ENCODE measurements at places on chromosomes 16 and 17. TPM values are rescaled to one million over a fixed set of nuclear protein-coding genes. Genes with fewer than 3 reads are reported as not detected.
A peak's percentile ranks its signal among the peaks of the same experiment; 100 is the strongest.

Gene CIAPIN1
- total RNA-seq, result 53.8 TPM

Gene TBC1D3C
- total RNA-seq, result not detected

DNA sequence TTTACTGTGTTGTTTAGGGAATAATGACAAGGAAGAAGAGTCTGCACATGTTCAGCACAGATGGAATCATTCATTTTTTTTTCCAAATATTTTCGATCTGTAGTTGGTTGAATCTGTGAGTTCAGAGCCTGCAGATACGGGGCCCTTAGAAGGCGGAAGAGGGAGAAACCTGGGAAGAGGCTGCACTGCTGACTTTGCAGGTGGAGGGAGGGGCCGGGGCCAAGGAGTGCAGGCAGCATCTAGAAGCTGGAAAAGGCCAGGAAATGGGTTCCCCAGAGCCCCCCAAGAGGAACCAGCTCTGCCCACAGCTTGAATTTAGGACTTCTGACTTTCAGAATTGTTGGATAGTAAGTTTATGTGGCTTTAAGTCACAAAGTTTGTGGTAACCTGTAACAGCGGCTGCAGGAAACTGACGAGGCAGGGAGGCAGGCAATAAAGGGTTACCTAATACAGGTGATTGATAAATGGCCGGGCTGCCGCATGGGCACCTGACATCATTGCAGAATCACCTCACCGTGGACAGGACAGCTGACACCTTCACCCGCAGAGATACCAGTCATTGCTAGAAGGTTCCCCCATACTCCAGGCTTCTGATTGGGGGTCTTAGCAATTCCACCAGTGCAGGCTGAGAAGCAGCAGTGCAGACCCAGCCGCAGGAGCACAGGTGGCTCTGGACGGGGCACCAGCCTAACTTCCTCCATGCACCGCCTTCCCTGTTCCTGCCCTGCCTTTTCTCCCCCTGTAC is 181.3 kb downstream of the IRF8 start:
- no peak overlapping the region for H3K4me3 ChIP-seq
- no peaks in the 10 kb centered on the region for H3K36me3 ChIP-seq
- H3K4me1 ChIP-seq, result no peaks in the 10 kb centered on the region
- no peak overlapping the region for H3K27ac ChIP-seq

- H3K36me3 ChIP-seq, result no peaks in the 10 kb centered on the region
- H3K4me1 ChIP-seq, result no peaks in the 10 kb centered on the region
- DNase-seq, result no peak
- H3K27me3 ChIP-seq, result no peaks in the 10 kb centered on the region
- no peak overlapping the region for H3K27ac ChIP-seq
Measured at GRCh38 chr16:11479916-11480315, 106.8 kb downstream of the LITAF start.

DNA sequence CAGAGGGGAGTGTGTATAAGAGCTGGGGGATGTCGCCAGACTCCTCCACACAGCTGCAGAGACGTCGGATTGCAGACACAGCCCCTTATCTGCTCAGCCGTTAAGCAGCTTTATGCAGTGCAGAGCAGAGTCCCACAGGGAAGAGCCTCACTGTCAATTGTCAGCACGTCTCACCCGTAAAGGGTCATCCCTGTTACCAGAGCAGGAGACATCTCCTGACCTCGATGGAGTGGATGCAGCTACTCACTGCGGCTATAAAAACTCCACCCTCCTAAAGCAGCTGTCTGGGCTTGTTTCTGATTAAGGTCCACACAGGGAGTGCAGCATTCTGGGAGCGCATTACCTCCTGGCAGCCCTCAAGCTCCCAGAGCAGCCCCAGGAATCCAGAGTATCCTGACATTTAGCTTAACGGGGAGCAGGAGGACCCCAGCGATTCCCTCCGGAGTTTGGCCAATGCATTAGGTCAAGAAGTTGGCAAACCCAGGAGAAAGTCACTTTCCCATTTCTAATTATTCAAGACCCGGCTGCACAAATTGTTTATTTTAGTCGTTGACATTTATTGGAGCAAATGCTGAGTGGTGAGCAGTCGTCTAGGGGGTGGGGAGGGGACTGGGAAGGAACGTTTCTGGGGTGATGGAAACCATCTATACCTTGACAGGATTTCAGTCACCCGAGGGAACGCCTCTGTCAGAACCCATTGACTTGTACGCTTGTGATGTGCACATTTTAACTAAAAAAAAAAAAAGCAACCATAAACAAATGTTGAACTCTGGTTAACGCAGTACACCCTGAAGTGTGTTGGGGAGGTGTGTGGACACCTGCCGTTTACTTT is 100.0 kb upstream of the ZNF469 start:
- no peak overlapping the region for H3K27ac ChIP-seq
- H3K4me1 ChIP-seq, result no peaks in the 10 kb centered on the region
- no peak for DNase-seq
- H3K27me3 ChIP-seq, result no peaks in the 10 kb centered on the region
- no peak overlapping the region for H3K4me3 ChIP-seq

DNA sequence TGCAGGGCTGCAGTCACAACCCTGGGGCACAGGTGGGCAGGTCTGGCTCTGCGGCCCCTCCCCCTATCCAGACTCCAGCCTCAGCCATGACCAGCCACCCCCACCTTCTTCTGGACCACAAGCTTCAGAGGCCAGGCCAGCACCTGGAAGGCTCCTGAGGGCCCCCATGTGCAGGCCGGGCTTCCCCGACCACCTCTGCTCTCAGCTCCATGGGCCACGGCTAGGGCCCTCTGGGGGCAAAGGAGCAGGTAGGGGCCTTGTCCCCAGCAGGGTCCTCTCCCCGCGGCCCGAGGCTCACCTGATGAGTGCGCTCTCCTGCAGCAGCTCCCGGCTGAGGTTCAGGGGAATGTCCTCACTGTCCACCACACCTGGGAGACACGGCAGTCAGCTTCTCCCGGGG is 16.9 kb downstream of the DNASE1 start:
- no peaks in the 10 kb centered on the region for H3K27me3 ChIP-seq
- no peak for DNase-seq
- no peak overlapping the region for H3K27ac ChIP-seq
- H3K36me3 ChIP-seq, result peaks cover 49% of the 10 kb centered on the region

- H3K27me3 ChIP-seq, result no peaks in the 10 kb centered on the region
- H3K27ac ChIP-seq, result no peak overlapping the region
- H3K4me1 ChIP-seq, result no peaks in the 10 kb centered on the region
- no peak overlapping the region for H3K4me3 ChIP-seq
Measured at GRCh38 chr17:78677303-78678221, 100.4 kb upstream of the DNAH17 start.

DNA sequence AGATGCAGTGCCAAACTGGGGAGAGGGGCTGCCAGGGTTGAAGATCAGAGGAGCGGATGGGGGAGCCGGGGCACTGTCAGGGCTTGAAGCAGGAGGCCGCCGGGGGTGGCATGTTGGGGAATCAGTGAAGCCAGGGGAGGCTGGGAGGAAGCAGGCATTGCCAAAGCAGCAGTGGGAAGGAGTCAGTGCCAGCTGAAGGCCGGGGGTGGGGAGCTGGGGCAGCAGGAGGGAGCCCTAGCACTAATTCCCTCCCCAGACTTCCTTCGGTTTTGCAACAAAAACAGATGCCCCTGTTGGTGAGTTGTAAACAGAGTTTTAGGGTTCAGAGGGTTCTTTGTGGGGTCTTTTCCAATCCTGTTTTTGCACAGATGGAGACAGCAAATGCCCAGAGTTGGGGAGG is 10.9 kb upstream of the TAC4 start:
- H3K4me1 ChIP-seq, result no peaks in the 10 kb centered on the region
- DNase-seq, result no peak
- H3K4me3 ChIP-seq, result no peak overlapping the region

DNA sequence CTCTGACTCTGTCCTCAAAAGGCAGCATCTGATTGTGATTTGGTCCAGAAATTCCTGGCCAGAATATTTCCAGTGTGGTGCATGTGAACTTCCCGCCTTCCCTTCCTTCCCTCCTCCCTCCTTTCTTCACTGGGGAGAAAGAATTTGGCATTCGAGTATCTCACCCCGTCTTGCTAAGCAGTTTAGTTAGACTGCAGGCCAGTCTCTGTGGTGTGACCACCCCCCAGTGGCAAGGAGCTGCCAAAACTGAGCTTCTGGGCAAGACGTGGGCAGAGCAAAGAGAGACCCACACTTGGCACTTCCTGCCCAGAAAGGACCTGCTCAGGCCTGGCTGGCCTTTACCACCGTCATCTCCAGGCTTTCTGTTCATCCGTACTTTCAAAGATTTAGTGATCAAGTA is 36.4 kb downstream of the SNX20 start:
- no peak overlapping the region for H3K27ac ChIP-seq
- H3K4me3 ChIP-seq, result no peak overlapping the region
- DNase-seq, result peak; percentile 42
- peaks cover 2% of the 10 kb centered on the region for H3K27me3 ChIP-seq

Data from activated CD8-positive, alpha-beta T cell treated with anti-CD3 and anti-CD28 coated beads, Interleukin-2, amount 10 ng/mL, durations not matched to agents 7 days and 5 days (primary cell).